ENCODE measurements at places on chromosomes 3 and 15.

DNA sequence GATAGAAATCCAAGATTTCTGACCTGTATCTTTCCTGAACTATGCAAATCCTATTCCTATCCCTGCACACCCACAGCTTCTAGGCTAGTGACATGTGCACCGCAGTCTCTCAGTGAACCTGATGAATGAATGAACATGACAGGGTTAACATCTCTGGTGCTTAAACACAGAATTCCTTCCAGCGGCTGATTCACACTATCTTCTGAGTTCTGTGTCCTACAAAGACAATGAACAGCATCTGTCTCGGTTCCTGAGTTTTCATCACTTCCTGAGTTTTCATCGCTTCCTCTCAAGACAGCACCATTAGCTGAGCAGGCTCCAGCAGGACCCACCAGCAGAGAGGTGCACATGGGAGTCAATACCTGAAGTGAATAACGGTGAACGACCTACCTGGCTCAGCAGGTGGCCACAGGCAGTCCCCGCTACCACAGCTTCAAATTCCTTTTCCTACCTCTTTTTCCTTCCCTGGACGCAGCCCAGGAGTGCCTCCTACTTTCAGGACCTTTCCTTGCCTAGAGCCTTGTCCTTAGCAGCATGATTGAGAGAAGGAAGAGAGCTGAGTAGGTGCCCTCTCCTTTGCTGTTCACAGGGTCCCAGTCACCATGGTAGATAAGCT lies 113.5 kb downstream of the IGF2BP2 start:
- DNase-seq, result no peak

DNA sequence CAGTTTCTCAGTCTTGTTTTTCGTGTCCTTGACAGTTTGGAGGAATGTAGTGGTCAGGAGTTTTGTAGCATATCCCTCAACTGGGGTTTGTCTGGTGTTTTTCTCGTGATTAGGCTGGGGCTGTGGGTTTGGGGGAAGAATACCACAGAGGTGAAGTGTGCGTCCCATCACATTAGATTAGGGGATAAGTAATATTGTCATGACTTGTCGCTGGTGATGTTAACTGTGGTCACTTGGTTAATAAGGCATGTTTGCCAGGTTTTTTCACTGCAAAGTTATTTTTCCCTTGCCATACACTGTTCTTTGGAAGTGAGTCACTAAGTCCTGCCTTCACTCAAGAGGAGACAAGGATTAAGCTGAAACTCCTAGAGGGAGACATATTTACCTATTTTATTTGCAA lies 39.1 kb downstream of the PAK2 start:
- DNase-seq, result no peak

- DNase-seq, result no peak
Measured at GRCh38 chr3:112807685-112808084, 39.0 kb downstream of the CD200R1L start.

- DNase-seq, result peak; percentile 37
Measured at GRCh38 chr15:70100474-70101341, 3.0 kb upstream of the TLE3 start.

GRCh38 chr3:5384557-5385236 lies 197.2 kb downstream of the EDEM1 start:
- no peak for DNase-seq

- no peak for DNase-seq
Measured at GRCh38 chr15:81398910-81399551, 25.0 kb upstream of the TMC3 start.

GRCh38 chr3:183845608-183846288 lies 20.4 kb upstream of the MAP6D1 start:
- no peak for DNase-seq

- DNase-seq, result no peak
Measured at GRCh38 chr3:43932921-43933320, 242.2 kb downstream of the ABHD5 start.

DNA sequence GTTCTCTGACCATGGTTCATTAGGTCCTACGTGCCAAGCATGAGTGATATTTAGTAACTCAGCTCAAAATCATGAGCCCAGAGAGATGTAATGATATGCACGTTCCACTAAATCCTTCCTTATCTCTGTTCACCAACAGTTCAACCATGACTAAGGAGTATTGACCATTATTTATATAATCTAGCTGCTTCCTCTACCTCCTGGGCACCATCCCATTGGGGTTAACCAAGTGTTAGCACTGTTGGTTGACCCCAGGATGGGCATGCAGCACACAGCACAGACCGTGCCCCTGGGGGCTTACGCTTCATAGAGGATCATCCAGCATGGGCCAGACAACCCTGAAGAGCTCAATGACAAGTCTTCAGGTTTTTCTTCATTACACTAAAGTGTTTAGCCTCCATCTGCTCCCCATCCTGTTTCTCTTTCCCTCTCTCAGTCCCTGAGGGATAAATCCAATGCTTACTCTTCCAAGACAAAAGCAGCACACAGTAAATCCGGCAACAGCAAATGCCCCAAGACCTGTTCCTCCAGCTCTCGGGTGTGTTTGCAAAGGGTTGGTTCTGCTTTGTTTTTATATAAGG lies 10.4 kb downstream of the FAM174B start:
- no peak for DNase-seq

- DNase-seq, result no peak
Measured at GRCh38 chr3:127792541-127793292, 29.6 kb downstream of the MGLL start.

- DNase-seq, result no peak
Measured at GRCh38 chr15:36517758-36518157, 61.7 kb upstream of the CDIN1 start.

GRCh38 chr3:194031867-194032635 lies 103.9 kb upstream of the HES1 start:
- DNase-seq, result no peak

GRCh38 chr3:64987726-64988125 lies 299.9 kb upstream of the ADAMTS9 start:
- no peak for DNase-seq

DNA sequence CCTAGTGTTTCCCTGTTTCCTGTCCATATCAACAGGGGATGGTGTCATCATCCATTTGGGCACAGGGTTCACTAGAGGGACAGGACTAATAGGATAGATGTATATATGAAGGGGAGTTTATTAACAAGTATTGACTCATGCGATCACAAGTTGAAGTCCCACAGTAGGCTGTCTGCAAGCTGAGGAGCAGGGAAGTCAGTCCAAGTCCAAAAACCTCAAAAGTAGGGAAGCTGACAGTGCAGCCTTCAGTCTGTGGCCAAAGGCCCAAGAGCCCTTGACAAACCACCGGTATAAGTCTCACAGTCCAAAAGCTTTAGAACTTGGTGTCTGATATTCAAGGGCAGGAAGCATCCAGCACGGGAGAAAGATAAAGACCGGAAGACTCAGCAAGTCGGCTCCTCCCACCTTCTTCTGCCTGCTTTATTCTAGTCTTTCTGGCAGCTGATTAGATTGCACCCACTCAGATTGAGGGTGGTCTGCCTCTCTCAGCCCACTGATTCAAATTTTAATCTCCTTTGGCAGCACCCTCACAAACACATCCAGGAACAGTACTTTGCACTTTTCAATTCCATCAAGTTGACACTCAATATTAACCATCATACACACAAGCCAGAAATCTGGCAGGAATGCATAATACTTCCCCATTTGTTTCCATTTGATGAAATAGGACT lies 43.4 kb downstream of the CD200 start:
- no peak for DNase-seq

GRCh38 chr15:58736018-58736643 lies 13.4 kb downstream of the ADAM10 start:
- DNase-seq, result no peak

DNA sequence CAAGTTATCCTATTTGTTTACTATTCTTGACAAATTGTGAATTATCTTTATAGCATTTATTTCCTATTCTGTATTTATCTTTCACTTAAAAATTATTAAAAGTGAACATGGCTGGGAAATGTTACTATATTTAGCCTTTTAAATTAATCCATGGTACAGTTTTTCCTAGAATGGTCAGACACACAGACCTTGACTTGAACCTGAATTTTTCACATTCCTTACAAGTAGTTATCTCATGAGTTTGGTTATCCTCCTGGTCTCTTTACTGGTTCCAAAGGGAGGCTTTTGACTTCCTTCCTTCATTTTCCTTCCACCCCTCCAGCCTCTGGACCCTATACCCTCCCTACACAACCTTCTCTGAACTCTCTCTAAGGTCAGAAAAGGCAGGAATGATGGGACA lies 280.6 kb downstream of the SATB1 start:
- DNase-seq, result no peak

GRCh38 chr15:61091289-61091616 lies 137.8 kb downstream of the RORA start:
- no peak for DNase-seq

DNA sequence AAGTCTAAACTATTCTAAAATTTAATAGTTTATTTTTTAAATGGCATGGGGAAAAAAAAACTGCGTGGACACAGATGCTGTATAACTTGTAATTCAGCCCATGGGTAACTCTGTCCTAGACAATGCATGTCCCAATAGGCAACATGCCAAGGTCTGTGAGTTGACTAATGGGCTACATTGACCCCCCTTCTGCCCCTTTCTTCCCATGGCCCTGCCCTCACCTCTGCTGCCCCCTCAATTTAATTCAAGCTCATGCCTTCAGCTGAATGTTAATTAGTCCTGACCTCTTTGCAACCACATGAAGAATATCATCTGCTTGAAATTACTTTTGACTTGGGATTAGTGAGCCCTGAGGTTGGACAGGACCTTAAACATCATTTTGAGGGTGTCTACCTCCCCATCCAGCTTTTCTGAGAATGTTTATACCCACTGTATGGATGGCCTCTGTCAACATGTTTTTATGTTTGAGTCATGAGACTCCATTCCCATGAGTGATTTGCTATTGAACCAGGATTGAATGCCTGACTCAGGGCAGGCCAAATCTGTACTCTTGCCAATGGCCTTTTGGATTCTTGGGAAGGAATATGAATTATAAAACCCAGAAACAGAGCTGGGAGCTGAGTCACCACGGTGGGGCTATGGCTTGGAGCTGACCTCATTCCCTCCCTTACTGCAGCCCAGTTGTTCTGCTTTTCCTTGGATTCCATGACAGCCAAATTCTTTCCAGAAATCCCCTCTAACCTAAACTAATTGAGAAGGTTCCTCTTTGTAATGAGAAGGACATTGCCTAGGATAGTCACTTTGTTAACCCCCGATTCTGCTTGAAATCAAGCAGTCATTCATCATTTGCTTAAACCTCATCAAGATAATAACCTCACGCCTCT lies 33.5 kb upstream of the PDE8A start:
- DNase-seq, result no peak

DNA sequence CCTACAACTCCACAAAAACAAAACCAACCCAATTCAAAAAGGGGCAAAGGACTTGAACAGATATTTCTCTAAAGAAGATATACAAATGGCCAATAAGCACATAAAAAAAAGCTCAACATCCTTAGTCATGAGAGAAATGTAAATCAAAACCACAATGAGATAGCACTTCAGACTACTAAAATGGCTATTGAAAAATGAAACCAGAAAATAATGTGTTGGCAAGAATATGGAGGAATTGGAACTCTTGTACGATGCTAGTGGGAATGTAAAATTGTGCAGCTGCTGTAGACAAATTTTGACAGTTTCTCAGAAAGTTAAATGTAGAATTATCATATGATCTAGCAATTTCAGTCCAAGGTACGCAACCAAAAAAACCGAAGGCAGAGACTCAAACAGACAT lies 29.0 kb downstream of the KY start:
- DNase-seq, result no peak

DNA sequence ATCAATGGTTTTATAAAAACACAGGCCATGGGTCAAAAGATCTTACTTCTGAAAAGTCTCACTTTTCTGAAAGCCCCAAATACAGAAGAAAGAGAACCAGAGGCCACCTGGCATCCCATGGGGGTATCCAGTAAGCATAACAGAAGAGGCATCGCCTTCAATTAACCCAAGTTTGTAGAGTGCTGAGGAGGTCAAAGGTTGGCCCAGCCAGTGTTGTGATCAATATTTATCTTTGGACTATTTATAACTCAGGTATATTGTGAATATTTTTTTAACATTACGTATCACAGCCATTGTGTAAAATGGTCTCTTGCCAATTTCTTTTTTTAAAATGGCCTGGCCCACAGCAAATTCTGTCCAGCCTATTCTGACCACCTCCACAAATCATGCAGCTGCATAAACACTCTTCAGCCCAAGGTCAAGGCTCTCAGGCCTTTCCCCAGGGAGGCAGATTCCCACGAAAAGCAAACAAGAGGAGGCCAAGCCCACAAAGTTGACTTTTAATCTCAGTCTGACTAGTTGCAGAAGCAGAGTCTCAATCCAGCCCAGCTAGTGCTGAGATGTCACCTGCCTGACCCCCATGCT lies 26.2 kb upstream of the SPTBN5 start:
- DNase-seq, result no peak

- no peak for DNase-seq
Measured at GRCh38 chr15:69524296-69524695, 71.7 kb downstream of the RPLP1 start.

DNA sequence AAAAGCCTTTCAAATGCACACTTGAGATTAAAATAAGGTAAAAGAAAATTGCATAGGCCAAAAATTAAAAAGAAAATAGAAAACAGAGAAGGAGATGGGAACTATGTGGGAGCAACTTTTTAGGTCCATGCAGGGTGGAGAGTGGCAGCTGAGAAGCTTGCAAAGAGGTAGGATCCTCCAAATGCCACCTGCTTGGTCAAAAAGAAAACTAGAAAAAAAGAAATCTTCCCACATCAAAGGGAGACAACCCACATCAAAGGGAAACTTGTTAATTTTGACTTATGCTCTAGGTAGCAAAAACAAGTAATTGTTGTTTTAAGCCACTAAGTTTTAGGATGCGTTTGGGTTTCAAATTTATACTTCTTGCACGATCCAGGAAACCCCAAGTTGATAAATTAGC lies 342.9 kb downstream of the IL20RB start:
- DNase-seq, result no peak

DNA sequence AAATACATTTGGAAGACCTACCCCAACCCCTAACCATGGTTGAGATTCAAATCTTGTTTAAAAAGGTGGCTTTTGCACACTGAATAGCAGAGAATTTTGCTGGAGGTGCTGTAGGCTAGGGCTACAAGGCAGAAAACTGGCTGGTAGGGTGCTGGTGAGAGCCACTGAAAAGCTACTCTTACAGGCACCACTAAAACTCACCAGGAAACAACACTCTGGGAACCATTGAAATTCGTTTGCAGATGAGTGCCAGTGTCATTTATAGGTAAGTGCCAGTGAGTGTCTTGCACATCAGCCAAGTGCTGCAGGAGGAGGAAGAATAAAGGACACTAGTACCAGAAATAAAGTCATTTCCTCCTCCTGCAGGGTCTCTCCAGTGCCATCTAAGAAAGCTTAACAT lies 610.2 kb downstream of the ZNF385D start:
- DNase-seq, result no peak

DNA sequence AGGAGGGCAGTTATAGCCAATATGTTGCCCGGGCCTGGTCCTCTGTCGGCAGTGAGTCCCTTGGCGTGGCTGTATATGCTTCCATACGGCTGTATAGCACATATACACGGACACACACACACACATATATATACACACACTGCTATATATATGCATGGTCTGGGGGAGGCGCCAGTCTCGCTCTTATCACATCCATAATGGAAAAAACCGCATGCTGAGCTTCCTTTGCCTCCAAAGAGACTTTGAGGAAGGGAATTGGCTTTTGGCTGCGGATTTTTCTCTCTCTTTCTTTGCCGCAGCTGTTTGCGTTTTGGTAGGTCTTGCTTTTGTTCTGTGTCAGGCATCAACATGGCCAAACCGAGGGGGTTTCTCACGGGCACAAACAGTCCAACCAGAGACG lies 11.3 kb upstream of the TMEM115 start:
- no peak for DNase-seq
